Substantia nigra (tissue), 51 donors: ENCODE measurements at places on chromosomes 3 and 15.
A peak's percentile ranks its signal among the peaks of the same experiment; 100 is the strongest.

DNA sequence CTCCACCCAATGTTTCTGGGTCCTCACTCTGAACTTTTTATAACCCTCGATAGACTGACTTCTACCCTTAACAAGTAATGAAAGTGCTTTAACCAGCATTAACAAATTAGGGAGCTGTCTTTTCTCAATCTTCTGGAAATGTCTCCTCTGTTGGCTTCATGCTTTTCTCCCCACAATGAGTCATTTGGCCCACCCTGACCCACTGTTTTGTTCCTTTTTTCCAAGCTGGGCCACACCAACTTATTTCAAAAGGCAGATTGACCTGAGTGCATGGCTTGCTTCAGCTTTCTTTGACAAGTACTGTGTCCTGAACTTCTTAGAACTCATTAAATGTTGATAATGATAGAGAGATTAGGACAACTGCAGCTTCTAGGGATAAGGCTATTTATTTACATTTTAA lies 199.6 kb upstream of the SEMA6D start:
- DNase-seq, result no peak

DNA sequence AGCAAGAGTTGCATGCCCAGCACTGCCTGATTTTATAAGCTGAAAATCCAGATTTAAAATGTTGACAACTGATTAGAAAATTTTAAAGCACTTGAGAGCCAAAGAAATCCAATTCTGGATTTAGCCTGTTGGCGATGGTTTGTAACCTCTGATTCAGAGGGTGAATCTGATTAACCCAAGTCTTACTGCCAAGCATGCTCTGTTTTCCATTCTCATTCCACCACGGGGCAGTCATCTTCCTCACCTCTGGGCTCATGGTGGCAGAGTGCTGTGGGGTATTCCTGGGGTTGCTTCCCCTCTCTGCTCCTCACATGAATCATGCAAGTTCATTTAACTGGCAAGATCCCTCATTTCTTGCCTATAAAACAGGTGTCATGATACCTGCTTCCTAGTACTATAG lies 342.2 kb downstream of the EPHB1 start:
- no peak for DNase-seq

GRCh38 chr15:73305331-73306211 lies 63.2 kb downstream of the HCN4 start:
- DNase-seq, result no peak

- no peak for DNase-seq
These were observed 125.2 kb upstream of the RAP2B start for GRCh38 chr3:153036846-153037245.

DNA sequence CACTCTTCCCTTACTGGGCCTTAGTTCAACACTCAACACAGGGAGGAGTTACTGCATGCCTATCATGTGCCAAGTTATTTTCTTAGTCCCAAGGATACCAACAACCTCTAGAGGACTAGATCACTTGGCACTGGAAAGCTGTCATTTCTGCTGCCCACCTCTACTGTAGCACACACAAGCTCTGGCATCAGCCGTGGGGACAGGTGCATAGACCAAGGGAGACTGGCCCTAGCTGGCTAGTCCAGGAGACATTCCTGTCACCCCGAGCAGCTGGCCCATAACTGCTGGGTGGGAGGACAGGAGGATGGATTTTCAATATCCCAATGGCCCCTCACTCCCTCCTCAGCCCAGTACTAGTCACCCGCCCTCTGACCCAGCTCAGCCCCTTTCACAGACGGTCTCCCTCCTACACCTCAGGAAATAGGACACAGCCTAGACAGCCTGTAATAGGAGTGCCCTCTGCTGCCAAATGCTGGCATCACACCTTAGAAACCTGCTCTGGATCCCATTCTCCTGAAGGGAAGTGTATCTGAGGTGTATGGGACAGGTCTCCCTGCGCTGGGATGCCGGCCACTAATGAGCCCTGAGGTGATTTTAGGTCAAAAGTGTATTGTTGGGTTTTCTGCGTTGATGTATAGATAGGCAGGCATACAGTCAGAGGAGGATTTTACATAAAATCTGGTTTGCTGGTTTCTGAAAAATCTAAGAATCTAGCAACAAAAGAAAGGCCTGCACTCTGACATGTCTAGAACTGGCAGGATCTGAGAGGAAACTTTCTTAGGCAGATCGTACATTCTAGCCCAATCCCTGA lies 3.4 kb upstream of the DZIP1L start:
- DNase-seq, result peak; percentile 35

GRCh38 chr15:66761726-66762595 lies 59.9 kb downstream of the SMAD6 start:
- DNase-seq, result no peak

- no peak for DNase-seq
These were observed 4.4 kb downstream of the TMOD2 start for GRCh38 chr15:51755790-51756189.

- DNase-seq, result no peak
These were observed 509.9 kb downstream of the MECOM start for GRCh38 chr3:169153656-169154055.

DNA sequence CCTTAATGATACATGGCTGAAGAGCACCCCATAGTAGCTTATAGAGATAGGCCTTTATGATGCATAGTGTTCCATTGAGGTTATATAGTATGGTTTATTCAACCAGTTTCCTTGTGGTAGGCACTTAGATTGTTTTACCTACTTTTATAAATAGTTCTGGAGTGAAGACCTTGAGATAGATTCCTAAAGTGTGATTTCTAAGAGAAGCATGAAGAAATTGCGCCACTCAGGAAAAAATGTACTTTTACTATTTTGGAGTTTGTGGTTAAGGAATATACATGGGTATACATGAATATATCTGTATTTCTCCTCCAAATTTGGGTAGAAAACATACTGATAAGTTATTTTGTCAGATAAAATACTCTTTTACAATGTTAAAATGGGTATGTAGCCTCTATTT lies 70.5 kb downstream of the CHD2 start:
- no peak for DNase-seq

DNA sequence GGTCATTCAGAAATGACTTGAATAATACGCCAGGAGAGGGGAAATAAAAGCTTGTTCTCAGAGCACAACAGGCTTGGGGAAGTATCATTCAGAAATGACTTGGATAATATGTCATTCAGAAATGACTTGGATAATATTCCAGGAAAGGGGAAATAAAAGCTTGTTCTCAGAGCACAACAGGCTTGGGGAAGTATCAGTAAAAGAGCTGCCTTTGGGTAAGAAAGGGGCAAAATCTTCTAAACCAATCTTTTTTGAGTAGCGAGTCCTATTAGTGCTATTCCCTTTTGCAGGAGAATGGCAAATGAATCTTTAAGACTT lies 20.9 kb downstream of the GABRR3 start:
- no peak for DNase-seq

GRCh38 chr3:127762077-127762786 lies 60.1 kb downstream of the MGLL start:
- peak; percentile 47 for DNase-seq

- no peak for DNase-seq
These were observed 311.1 kb upstream of the KCNH8 start for GRCh38 chr3:18837137-18837755.

- no peak for DNase-seq
These were observed at the start of gene ACSBG1 for GRCh38 chr15:78234515-78235040. TSS of gene ACSBG1 (minus strand) at chr15:78234565. CDS start at chr15:78234501, 64 bp downstream.

- no peak for DNase-seq
These were observed 184.5 kb downstream of the FNDC3B start for GRCh38 chr3:172223870-172224269.

DNA sequence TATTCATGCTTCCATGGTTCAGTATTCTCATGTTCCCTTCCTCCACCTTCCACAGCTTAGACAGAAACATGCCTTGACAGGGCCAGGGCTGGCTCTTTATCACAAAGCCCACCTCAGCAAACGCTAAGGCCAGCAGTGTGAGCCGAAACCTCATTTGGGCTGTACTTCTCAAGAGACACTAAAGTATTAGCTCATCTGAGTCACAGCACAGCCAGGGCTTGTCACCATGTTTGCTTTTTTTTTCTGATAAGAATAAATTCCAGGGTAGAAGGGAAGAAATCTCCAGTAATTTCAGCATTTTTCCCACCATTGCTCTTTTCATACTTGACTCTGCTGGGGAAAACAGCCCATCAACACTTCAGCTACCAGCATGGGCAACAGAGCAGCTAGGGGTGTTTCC lies 95.4 kb downstream of the MYLK start:
- no peak for DNase-seq

DNA sequence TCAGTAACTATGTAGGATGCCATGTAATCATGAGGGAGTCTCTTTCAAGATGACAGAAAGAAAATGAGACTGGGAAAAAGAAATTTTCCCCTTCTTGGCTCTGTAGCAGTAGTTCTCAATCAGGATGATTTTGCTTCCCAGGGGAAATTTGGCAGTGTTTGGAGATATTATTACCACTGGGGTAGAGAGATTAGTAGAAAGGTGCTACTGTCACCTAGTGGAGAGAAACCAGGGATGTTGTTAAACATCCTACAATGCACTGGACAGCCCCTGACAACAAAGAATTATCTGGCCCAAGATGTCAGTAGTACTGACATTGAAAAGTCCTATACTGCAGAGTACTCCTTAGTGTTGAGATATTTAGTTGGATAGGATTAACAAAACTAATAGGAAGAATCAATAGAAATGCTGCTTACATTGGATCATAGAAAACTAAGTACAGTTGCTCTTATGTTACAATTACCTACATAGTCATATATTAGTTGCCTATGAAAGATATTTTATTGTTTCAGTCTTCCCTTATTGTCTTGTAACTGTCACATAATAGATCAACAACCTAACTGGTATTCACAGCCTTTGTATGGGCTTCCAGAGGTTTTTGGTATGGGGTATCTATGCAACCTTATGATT lies 433.3 kb downstream of the RAP2B start:
- no peak for DNase-seq

DNA sequence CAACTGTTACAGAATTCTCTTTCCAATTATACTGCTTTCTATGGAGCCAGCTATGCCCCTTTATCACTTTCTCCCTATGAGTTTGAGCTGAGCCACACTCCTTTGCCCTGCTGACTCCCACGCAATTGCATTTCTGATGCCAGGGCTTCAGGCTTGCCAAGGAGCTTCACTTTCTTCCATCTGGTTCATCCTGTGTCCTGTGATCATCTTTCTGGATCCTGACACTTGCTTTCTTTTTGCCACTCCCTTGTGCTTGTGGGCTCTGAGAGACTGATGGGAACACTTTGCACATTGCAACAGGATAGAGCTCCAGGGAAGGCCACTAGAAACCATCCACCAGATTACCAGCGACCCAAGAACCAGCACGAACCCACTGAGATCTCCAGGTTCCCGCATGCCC lies 77.0 kb upstream of the SEC13 start:
- peak; percentile 56 for DNase-seq

- DNase-seq, result no peak
These were observed 397.1 kb upstream of the KCNMB2 start for GRCh38 chr3:178139116-178139515.

DNA sequence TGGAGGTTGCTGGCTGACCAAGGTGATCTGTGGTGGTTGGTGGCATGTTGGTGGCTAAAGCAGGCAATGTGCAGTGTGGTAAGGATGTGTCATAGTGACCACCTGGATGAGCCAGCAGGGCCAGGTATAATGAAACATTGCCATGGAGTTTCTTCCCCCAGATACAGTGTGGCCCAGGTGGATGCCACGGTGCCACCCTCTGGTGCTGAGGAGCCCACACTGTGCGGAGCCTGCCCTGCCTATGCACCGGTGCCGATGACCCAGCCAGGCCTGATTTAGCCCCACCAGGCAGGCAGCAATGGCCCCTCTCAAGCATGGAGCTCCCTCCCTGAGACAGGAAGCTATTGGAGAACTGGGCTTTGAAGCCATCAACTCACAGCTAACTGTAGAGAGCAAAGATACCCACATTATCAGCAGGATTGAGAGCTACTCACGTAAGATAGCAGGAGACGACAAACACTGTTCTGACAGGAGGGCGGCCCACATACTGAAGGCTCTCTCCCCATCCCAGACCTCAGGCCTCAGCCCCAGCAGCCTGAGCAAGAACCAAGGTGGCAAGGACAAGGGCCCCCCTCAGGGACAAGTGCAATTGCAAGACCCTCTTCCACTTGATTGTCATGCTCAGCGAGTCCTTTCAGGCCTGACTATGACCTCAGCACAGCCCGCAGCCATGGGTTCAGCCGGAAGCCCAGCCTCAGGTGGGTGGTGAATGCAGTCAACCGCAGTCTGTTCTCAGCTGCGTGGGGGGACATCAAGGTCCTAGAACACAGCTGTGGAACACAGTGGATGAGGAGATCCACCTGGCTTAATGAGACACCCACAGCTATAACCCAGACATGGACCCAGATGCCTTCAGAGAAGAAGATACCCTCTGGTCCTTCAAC lies 82.8 kb upstream of the CDV3 start:
- DNase-seq, result no peak

DNA sequence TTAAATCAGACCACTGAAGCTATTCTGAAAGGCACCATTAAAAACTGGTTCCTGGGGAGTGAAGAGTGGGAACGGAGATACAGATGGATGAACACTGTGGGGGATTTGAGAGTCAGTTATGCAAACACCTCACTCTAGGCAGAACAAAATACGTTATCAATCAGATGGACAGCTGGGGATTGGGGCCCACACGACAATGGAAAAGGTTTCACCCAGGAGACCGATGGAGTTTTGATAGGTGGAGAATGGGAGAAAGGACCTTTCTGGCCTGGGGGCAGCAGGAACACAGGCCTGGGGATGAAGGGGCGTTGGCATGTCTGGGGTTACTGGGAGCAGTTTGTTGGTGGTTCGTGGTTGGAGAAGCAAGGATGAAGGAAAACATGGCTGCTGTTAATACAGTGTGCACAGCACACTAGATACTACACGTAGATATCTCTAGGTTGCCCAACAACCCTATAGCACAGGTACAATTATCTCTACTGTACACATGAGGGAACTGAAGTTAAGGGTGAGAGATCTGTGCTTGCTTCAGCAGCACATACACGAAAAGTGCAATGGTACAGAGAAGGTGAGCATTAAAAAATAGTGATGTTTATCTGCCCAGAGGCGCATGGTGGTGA lies 16.5 kb downstream of the ST6GAL1 start:
- DNase-seq, result no peak

GRCh38 chr3:85387913-85388505 lies 429.2 kb downstream of the CADM2 start:
- DNase-seq, result no peak

- DNase-seq, result no peak
These were observed 75.6 kb upstream of the ICE2 start for GRCh38 chr15:60554494-60554893.

DNA sequence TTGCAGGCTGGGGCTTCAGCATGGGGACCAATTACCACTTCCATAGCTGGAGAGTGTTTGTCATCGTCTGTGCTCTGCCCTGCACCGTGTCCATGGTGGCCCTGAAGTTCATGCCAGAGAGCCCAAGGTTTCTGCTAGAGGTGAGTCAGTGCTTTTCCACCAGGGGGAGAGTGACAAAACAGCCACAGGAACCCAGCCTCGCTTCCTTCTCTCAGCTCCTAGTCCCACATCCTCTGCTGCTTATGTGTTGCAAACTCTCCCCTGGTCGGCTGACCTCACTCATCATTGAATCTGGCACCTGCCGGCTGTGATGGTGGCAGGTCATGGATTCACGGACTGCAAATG lies 158.3 kb downstream of the SV2B start:
- no peak for DNase-seq
